ENCODE measurements at places on chromosomes 16 and 17. TPM values are rescaled to one million over a fixed set of nuclear protein-coding genes. Genes with fewer than 3 reads are reported as not detected.

Gene EVPLL
- total RNA-seq: not detected

DNA sequence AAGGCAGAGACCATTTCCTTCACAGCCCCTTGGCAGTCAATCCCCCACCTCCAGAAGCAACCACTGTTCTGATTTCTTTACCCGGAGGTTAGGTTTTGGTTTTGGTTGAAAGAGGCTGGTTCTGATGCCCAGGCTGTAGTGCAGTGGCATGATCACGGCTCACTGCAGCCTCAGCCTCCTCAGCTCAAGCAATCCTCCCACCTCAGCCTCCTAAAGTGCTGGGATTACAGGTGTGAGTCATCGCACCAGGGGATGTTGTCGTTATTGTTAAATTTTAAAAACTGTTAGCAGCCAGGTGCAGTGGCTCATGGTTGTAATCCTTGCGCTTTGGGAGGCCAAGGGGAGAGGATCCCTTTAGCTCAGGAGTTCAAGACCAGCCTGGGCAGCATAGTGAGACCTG is 3.0 kb upstream of the CTRB2 start:
- DNase-seq: no peak

DNA sequence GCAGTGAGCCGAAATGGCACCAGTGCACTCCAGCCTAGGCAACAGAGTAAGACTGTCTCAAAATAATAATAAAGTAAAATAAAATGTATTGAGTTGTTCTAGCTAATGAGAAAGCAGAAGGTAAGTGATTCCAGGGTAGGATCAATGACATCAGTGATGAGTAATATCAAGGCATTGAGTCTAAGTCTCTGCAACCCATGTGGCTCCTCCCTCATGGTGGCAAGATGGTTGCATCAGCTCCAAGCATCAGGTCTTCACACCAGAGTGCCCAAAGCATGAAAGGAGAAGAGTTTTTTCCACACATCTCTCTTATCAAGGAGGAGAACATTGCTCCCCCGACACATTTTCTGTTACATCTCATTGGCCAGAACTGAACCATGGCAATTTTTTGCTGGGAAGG is 34.8 kb upstream of the GAS7 start:
- DNase-seq: no peak

GRCh38 chr17:4232168-4232813 is 31.5 kb downstream of the ANKFY1 start:
- DNase-seq: no peak

DNA sequence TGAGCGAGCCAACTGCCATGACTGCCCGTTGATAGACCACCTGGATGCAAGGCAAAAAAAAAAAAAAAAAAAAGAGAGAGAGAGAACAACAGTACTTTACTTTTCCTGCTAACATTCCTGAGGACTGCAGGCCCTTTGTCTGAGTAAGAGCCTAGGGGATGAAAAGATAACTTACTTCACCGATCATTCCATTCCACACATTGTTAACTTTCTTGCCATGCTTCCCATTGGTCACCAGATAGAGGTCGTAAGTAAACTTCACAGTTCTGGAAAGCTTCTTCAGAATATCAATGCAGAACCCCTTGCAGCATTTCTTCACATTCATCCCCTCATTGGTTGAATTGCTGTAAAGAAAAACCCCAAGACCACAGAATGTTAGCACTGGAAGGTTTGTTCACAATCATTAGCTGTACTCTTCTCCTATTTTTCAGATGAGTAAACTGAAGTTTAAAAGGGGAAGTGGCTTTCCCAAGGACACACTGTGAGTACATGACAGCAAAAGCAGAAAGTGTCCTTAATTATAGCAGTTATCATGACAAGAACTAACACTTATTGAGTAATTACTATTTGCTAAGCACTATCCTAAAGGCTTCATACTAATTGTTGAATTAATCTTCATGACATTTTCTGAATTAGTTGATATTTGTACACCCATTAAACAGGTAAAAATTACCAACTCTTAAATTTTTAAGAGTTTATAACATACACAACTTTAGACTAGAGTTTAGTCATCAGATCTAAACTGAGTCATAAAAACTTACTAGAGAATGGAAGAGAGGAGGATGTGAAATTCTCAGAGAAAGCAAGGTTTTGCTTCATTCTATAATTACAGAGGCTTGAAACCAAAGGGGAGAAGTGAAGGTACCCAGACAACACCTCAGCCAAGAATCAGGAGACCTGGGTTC is 341.2 kb downstream of the GRIN2A start:
- DNase-seq: no peak

Gene CCL17
- total RNA-seq: 1.3 TPM

Gene SLC5A11
- 0.07 TPM for total RNA-seq

DNA sequence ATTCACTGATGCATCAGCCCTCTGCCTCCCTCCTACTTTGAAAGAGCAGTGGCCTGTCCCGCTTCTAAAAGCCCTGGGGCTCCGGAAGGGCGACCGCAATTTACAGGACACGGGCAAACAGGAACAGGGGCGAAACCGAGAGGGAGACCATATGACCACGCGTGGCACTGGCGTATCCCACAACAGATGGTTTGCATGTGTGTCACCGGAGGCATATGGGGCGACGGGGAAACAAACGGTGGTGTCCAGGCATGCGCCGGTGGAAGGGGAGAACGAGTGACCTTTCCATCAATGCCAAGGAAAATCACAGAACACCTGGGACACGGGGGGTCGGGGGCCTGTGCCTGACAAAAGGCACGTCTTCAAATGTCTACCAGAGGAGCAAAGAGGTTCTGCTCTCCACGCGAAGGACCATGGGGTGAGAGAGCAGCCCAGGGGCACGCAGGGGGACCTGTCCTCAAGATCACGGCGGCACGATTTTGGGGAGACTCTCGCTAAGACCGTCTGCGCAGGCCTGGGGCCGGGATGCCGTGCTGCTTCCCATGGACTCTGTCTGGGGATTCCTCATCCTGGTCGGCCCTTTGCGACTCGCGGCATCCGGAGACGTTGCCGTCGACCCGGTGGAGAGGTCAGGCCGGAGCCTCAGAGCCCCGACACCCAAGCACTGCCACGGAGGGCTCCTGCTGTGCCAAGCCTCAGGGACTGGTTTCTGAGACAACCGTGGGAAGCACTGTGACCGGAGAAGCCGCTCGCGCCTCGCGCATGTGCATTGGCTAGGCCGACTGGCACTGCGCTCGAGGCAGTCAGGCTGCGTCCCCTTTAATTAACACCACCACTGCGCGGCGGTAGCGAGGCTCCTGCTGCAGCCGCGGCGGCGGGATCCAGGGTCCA is 12.8 kb upstream of the KCNJ18 start:
- DNase-seq: no peak

GRCh38 chr16:27890006-27890405 is 173.5 kb downstream of the GSG1L start:
- DNase-seq: no peak

Gene ENPP7
- total RNA-seq: 0.16 TPM
